ENCODE measurements at places on chromosomes 5 and 9.

DNA sequence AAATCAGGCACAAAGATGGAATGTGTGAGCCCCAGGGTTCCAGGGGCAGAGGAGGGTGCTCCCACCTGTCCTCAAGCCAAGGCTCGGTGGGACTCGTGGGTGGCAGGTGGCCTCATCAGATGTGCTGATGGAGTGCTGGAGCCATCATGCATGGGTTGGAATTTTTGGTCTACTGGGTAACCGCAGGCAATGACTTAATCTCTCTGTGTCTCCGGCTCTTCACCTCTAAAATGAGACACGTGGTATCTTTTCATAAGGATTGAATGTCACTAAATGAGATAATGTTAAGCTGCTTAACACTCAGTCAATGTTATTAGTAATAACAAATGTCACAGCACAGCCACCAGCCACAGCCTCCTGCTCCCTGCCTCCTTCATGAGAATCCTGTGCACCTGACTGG is 245.5 kb downstream of the HSPA4 start:
- no peak for DNase-seq

DNA sequence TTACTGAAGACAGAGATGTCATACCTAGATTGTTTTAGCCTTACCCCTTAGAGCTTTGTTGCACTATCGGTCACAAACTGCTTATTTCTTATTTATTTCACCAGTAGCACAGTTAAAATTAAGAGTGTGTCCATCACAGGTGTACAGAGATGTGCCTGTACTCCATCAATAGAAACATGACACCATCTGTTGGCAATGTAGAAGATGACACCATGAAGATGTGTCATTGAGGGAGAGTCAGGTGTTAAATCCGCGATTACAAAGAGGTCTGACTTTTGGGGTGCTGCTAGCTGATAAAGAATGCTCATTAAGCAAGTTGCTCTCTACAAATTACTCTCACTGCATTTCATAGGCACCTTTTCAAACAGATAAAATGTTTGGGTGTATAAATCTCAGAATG is 164.4 kb downstream of the SMARCA2 start:
- no peak for DNase-seq

DNA sequence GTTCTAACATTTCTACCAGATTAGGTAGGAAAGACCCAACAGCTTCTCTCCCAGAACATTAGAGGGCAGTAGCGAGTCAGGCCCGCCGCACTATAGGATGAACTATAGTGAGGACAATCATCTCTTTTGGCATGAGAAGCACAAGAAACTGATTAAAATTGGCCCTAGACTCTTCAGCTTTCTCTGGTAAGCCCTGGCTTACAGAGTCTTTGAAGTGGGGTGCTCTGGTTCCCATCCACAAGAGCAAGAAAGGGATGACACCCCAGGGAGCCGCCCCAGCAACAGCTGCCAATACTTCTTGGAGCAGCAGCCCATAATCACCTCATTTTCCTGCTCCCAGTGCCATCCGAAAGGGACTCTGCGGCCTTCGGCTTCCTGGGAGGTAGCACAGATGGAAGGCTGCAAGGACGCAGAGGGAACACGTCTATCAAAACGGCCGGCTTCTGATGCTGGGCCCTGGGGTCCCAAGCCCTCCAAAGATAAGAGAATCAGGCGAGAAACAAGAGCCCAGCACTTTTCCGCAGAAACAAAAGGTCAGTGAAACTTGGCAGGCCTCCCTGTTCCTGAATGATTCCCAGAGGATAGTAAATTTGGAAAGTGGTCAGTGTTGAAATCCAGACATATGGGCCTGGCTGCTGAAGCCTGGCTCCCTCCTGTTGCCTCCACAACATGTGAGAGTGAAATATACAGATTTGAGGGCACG is 69.3 kb downstream of the HSD17B3 start:
- peak; percentile 21 for DNase-seq

DNA sequence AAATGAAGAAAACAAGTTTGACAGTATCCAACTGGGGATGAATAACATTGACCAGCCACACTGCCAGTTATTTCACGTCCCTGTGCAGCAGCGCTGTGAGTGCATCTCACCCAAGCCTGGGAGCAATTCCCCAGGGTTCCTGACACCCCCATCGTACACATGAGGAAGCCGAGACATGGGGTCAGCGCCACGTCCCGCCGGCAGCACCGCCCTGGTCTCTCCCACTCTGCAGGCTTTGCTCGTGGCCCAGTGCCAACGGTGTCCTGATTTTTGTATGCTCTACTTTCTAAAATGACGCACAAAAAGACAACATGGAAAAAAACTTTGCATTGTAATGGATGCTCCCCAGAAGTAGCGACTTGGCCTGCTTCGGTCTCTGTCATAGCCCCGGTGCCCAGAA is 14.3 kb downstream of the GTF3C5 start:
- DNase-seq, result no peak

DNA sequence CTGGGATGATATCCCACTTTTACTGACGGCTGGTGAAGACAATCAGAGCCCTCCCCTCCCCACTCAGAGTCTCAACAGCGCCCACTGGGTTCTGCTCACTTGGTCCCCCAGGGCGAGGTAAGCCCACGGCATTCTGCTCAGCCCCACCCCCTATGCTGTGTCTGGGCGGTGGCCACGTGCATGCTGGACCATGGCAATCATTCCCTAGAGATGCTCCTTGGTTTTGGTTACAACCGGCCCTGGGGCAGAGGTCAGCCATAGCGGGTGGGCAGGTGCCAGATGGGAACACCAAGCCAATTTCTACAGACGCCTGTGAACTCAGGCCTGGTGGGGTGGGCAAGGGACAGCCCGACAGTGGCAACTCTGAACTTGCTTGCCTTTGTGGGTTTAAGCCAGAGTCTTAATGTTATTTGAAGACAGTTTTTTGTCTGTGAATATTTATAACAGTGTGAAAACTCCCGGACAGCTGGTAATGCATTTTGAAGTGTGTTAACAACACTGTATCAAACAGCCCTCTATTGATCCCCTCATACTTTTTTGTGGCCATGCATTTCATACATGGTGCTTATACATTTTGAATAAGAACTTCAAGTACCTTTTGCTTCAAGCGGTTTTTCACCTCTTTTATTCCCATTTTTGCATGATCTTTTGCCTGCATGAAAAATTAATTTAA is 94.2 kb downstream of the CRB2 start:
- no peak for DNase-seq

DNA sequence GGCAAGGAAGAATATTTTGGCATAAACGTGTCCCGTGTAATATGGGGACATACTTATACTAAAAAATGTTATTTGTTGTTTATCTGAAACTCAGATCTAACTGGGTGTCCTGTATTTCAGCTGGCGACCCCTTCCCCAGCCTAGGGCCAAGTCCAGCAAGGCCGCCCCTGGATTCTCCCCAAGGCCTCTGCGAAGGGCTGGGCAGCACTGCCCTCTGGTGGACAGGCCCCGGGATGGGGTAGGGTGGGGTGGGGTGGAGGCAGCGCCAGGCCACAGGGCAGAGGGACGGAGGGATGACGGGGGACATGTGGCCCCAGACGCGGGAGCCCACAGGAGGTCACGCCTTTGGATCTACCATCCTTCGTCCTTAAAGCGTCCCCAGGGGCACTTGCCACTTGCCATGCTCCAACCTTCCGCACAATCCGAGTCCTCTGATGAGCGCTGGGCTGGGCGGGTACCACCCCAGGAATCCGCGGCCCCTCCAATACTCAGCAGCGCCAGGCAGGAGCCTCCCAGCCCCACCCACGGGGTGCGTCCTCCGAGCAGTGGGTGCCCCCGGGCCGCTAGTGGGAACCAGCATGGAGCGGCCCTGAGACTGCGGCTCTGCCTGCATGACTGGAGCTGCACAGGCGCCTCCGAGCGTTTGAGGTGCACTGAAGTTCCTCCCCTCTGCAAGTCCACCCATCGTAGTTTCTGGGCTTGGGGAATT is 7.1 kb upstream of the AGPAT2 start:
- DNase-seq, result peak; percentile 32

DNA sequence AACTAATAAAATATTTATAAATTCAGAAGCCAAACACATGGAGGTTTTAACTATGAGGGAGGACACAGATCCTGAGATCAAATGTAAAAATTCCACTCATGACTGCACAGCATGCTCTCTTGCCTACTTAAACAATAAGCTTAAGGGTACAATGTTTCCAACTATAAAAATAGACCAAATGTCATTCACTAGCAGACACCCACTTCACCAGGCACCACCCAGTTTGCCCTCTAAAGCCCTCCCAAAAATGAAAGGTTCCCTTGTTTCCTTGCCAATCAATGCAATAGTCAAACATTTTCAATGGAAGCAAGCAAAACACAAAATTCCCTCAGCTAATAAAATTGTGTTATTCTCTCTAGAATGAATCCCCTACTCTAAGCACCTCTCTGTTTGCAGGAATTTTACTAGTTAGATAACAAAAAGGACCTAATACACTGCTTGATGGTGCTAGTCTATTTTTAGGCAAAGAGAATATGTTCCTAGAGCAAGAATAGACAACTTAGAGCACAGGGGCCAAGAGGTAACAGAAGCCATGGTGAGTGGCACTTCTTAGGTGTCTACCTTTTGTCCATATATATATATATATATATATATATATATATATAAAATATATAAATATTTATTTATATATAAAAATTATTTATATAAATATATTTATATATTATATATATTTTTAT is 135.3 kb downstream of the HOMER1 start:
- DNase-seq, result no peak

DNA sequence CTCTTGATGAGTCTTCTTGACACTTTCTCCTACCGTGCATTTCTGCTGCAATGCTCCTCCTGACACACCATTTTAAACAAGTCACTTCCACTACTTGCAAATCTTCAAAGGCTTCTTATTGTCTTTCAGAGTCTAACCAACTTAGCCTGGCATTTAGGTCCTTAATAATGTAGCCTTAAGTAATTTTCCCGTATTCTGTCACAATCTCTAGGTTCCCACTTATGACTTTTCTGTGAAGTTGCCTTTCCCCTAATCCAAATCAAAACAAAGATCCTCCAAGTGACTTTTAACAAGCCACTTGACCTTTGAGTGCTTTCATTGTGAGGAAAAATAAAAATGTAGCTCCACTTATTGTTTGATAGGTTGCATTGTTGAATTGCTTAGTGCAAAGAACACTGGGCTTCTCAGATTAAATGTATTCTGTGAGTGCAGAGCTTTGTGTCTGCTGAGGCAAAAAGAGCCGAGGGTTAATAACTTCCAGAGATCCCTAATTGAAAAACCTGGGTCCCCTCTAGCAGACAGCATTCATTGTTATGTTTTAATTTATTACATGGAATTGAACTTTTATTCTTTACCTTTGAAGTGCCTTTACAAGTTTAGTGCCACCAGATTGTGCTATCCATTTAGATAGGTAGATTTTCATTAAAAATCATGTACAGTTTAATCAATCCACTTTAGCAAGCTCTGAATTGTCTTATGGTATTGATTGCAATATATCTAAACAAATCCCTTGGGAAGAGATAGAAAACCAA is 341.7 kb upstream of the TYRP1 start:
- no peak for DNase-seq

DNA sequence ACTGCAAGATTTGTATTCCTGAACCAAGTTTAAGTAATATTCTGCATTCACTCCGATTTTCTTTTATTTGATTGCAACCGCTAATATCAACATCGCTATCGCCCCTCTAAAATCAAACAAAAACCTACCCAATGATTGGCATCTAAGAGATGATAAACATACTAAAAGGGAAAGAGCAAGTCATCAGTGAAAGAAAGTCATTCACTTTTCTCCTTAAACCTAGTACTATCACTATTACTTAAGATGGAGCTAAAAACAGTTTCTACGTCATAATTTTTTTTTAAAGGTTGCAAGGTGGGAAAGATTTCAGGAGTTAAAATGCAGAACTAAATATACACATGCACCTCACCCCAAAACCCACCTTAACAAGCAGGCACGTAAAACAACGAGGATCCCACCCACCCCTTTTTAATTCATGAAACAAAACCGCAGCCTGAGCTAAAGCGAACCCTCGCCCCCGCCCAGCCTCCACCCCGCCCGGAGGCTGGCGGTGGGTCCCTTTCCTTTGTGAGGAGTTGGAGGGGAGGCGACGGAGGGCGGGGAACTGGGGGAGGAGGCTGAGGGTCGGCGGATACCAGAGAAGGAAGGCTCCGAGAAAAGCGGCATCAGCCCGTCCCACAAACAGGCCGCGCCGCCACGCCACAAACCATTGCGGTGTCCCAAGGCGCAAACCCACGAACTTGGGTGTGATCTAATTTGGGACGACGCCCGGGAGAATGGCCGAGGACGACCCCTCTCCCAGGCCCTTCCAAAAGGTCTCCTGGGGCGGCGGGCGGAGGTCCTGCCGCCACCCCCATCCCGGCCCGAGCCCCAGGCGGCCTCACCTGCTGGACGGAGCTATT is 861 bp downstream of the UBQLN1 start:
- DNase-seq, result peak; percentile 49

GRCh38 chr9:123611226-123611625 is 255.2 kb downstream of the CRB2 start:
- no peak for DNase-seq

DNA sequence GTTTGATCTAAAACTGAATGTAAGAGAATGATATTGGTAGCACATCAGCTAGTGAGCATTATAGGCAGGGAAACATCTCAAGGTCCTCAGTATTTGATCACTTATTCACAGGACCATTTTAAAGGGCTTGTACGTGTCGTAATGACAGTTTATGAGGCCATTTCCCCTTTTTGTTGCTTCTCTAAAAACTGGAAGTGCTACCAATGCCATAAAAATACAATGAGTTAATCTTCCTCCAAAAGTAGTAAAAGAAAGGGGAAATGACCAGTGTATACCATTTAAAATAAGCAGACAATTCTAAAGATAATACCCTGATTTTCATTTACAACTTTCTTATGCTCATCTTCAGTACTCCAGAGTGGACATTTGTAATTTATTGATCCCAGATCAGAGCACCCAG is 285.8 kb upstream of the PCSK5 start:
- no peak for DNase-seq

DNA sequence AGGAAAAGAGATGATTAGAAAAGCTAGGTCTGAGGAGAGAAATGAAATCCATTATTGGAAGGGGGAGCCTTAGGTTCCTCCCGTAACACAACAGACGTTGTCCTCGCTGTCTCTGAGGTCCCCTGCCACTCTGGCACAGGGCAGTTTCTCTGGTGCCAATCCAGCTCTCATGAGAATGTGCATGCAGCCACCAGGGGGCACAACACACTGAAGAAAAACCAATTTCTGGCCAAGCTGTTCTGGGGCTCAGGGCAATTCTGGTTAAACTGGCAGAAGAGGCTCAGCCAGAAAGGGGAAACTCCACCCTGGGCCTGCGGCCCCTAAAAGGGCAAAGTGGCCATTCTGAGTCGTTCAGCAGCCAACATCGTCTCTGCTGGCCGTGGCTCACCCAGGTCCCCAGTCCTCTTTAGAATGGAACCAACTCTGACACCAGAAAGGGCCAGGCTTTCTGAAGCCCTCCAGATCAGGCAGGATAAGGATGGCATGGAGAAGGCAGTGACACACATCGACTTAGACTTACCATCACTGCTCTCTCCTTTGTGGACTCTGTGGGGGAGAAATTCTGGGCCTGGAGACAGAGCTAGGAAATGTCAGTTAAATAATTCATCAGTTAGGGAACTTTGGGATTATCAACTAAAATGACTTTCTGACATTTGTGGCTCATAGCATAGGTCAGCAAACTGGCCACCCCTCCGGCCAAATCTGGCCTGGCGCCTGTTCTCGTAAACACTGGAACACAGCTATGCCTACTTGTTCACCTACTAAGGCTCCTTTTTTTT is 58.5 kb upstream of the GOLPH3 start:
- DNase-seq, result peak; percentile 73

- DNase-seq, result no peak
Measured at GRCh38 chr9:88692827-88693226, 157.8 kb downstream of the NXNL2 start.

- no peak for DNase-seq
Measured at GRCh38 chr9:131545786-131546335, 538 bp downstream of the PRRT1B start.

GRCh38 chr5:179488975-179489374 is 61.4 kb upstream of the RUFY1 start:
- DNase-seq, result no peak

GRCh38 chr5:8340261-8340660 is 471.3 kb downstream of the MTRR start:
- DNase-seq, result no peak

All from stimulated activated CD4-positive, alpha-beta T cell treated with anti-CD3 and anti-CD28 coated beads, Interleukin-4, amount 100 ng/mL, for 48 hours (primary cell).